ENCODE measurements at places on chromosomes 2 and 18.

- no peak for DNase-seq
Measured at GRCh38 chr2:107801498-107801897, 25.2 kb upstream of the RGPD4 start.

- DNase-seq: no peak
Measured at GRCh38 chr18:35455926-35456763, 41.6 kb downstream of the INO80C start.

DNA sequence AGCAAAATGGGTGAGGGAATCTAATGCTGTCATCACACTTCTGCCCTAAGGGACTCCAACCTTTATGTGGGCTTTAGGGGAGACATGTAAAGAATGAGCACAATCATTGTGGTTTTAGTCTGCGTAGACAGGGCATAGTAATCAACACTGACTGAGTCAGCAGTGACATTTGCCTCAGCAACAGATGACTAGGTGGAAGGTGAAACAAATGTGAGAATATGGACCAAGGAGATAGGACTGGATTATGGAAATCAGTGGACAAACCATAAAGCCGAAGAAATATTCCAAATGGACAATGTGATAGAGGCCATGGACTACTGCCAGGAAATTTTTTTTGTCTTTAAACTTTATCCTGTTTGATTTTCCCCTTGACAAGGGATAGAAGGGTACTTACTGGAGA, 83.9 kb downstream of the PDK1 start:
- DNase-seq: no peak

DNA sequence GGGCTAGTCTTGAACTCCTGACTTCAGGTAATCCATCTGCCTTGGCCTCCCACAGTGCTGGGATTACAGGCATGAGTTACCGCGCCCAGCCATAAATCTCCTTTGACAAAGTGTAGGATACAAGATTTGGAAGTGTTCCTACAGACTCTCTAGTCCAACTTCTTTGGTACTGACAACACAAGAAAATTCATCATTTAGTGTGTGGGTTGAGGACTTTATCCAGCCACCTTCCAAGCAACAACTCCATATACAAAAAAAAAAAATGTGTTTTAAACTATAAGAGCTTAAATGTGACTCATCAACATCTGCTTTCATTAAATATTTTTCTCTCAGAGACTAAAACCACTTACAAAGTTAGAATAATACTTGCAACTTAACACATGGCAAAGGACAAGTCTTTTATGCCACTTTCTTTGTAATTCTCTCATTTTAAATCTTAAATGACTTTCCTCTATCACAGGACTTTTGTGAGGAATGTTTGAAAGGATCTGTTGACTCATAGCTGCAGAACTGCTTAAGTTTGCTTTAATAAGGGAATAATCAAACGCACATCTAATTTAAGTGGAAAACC, 46.2 kb upstream of the ITGAV start:
- no peak for DNase-seq

DNA sequence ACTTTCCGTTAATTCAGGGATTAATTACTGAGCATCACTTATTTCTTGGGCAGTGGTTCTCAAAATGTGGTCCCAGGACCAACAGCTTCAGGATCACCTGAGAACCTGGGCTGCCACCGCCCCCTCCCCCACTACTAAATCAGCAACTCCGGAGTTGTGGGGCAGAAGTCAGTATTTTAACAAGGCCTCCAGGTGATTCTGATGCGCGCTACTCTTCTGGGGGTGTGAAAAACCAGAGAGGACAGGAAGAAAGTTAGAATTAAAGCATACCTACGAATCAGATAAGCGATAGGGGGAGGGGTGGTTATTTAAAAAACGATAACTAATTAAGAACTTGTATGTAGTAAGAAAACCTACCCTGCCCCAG, 319 bp downstream of the ZSCAN30 start:
- no peak for DNase-seq

- DNase-seq: no peak
Measured at GRCh38 chr18:49874238-49874637, 60.9 kb upstream of the ACAA2 start.

DNA sequence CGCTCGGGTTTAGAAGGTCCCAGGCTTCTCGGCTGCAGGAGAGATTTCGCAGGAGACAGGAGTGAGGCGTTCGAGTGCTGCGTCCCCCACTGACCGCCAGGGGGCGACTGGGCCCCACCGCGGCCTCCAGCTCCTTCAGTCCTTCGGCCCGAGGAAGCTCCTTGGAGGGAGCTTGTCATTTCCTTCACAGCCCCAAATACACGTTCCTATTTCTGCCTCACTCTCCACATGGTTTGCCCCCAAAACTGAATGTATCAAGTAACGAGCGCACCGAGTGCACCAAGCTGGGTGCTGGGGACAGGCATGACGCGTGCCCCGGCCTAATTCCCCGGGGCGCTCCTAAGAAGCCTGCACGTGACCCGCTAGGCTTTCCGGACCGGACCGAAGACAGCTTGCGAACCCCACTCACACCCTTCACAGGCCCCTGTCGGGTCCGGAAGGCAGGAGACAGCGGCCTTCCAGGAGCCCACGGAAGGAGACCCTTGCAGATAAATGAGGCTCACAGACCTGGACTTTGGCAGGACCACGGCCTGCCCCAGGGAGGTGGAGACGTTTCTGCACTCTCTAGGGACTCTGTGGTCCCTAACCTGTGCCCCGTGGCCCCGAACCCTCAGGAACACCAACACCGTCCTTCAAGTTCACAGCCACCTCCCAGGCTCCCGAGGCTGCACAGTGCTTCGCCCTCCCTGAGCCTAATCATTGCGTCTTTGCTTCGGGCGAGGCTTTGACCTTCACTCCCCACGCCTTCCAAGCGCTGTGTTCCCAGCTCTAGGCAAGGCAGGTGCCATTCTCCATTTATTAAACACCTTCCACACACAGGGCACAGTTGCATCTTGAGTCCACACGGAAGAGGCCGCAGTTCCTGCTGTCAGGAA, 13.0 kb upstream of the FAHD2A start:
- DNase-seq: peak; percentile 27

- peak; percentile 13 for DNase-seq
Measured at GRCh38 chr2:100142393-100142792, at the start of gene AFF3. TSS of gene AFF3 (minus strand) at chr2:100142590. CDS start at chr2:100104454, 38,136 bp downstream.

- no peak for DNase-seq
Measured at GRCh38 chr2:98875081-98875728, 60.8 kb downstream of the CRACDL start.

DNA sequence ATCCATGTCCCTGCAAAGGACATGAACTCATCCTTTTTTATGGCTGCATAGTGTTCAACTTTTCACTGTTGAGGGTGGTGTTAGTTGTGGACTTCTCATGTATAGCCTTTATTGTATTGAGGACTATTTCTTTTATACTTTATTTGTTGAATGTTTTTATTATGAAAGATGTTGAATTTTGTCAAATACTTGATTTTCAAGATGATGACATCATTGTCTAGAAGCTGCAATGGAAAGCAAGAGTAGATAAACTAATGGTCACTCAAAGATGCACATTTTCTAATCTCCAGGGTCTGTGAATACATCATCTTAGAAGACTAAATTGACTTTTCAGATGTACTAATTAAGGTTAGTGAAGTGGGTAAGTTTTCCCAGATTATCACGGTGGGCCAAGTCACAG, 1117.0 kb downstream of the DSC3 start:
- DNase-seq: no peak

DNA sequence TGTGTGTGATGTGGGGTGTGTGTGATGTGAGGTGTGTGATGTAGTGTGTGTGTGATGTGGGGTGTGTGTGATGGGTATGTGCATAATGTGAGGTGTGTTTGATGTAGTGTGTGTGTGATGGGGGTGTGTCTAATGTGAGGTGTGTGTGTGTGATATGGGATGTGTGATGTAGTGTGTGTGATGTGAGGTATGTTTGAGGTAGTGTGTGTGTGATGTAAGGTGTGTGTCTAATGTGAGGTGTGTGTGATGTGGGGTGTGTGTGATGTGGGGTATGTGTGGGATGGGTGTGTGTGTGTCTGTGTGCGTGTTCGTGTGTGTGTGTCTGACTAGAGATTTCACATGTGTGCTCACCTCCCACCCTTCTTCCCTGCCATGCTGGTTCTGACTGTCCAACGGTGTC, 56.3 kb downstream of the TWIST2 start:
- no peak for DNase-seq

- DNase-seq: no peak
Measured at GRCh38 chr2:118529908-118530599, 317.4 kb downstream of the EN1 start.

- no peak for DNase-seq
Measured at GRCh38 chr2:218733171-218734021, 22.8 kb downstream of the TTLL4 start.

DNA sequence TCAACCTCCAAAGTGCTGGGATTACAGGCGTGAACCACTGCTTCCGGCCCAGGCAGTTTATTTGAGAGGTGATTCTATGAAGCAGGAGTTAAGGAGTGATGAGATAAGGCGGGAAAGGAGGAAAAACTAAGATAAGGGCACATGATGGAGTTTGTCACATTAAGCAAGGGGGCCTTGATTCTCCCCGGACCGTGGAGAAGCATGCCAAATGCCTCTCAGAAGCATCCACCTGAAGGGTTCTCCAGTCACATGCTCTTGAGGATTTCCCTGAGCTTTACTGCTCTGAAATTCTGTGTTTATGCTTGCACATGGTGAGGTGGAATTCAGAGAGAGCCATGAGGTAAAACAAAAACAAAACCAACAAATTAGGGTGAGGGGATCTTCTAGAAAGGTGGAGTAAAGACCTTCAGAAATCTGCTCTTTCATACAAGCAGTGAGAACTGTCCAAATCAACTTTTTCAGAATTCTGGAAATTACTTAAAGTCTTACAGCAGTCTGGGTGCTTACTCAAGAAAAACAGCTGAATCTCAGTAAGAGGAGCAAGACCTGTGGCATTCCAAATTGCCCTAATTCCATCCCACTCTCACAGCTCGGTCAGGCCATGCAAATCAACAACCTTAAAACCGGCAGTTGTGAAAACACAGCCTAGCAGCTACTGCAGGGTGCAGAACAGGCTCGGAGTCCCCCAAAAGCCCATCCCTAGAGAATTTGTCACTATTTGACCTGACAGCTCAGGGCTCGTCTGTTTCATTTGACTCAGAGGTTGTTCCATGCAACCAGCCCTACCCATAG, 69.1 kb upstream of the CTLA4 start:
- no peak for DNase-seq

- no peak for DNase-seq
Measured at GRCh38 chr2:25521665-25522387, 151.6 kb downstream of the DTNB start.

DNA sequence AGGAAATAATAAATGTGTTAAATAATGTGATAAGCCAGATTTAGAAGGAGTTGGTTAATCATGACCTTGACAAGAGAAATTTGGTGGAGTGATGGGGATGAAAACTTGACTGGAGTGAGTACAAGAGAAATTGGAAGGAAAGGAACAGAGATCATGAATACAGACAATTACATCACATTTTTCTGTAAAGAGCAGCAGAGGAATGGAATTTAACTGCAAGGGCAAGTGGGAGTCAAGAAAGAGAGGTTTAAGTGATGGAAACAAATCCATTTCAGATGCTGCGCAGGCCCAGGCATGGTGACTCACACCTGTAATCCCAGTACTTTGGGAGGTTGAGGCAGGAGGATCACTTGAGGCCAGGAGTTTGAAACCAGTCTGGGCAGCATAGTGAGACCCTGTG, 46.7 kb downstream of the ICA1L start:
- DNase-seq: no peak

- no peak for DNase-seq
Measured at GRCh38 chr2:111095434-111095833, 25.3 kb upstream of the BCL2L11 start.

DNA sequence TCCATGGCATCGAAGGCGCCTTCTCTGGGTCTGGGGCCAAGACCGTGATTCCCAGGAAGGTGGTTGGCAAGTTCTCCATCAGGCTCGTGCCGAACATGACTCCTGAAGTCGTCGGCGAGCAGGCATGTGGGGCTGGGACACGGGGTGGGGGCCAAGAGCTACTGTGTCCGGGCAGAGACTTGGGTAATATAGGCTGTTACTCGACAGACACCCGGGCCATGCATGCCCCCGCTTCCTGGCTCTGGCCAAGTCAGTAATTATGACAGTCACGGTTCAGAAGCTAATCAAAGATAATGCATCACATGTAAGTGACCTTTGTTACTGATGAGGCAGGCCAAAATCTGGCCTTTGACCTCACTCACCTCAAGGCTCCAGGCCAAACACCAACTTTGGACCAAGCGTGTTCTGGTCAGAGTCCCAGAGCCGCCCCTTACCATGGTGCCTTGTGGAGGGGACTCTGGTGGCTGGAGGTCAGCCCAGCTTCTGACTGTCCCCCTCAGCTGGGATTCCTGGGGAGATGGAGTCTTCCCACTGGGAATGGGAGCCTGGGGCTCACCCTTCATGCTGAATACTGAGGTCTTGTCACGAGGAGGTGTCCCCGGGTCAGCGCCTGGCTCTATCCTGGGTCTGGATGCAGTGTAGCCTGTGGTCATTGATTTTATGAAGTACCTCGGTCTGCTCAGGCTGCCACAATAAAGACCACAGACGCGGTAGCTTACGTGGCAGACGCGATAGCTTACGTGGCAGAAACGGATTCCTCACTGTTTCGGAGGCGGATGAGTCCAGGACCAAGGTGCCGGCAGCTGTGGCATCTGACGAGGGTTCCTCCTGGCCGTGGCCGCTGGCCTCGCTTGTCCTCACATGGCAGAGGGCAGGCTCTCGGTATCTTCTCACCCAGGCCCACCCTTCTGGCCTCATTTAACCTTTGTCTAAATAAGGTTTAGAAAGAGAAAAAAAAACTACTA, 17.7 kb upstream of the CNDP1 start:
- no peak for DNase-seq

- DNase-seq: no peak
Measured at GRCh38 chr2:161488879-161489278, 72.8 kb downstream of the TBR1 start.

GRCh38 chr2:237670641-237671040, 43.3 kb downstream of the LRRFIP1 start:
- no peak for DNase-seq

DNA sequence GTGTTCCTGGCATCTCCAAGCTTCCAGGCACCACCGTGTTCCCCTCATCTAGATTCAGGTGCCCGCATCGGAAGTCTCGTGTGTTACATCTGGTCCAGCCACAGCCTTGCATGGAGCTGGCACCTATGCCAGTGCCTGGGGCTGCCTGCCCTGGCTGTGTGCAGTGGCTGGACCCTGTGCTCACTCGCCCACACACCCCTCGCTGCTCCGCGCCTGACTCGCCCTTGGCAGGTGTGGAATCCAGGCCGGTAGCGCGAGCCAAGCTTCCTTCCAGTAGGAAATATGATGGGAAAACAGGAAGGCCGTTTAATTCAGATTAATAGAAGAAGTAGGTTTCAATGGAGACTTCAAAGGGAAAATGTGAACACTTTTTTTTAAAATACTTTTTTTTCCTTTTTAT, 78.0 kb downstream of the PTPN4 start:
- no peak for DNase-seq

GRCh38 chr2:155733091-155733853, 599.2 kb downstream of the NR4A2 start:
- no peak for DNase-seq
